EL (cell line): ENCODE measurements at places on chromosomes 7 and 10.
A peak's percentile ranks its signal among the peaks of the same experiment; 100 is the strongest.

- no peak for DNase-seq
Measured at GRCh38 chr7:17131983-17132655, 166.3 kb upstream of the AHR start.

- DNase-seq, result no peak
Measured at GRCh38 chr10:121154846-121155245, 303.7 kb downstream of the WDR11 start.

DNA sequence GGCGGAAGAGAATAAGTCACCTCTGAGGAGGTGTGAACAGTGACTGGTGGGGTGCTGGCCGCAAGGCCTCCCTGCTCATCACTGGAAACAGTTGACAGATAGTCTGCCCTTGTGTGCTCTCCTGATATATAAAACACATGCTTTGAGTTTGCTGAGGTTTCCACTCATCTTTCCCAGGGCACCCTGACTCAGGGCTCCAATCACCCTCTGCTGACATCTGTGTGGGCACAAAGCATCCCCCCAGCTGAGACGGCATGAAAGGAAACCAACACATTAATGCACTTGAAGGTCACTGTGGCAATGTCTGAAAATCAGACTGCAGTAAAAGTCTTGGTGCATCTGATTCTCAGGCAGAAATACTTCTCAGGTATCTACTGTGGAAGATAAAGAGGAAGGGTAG, 49.8 kb downstream of the EPDR1 start:
- no peak for DNase-seq

- no peak for DNase-seq
Measured at GRCh38 chr10:131082991-131083481, 228.5 kb downstream of the TCERG1L start.

GRCh38 chr10:133278577-133279265, 2.1 kb upstream of the ADAM8 start:
- DNase-seq, result peak; percentile 67

DNA sequence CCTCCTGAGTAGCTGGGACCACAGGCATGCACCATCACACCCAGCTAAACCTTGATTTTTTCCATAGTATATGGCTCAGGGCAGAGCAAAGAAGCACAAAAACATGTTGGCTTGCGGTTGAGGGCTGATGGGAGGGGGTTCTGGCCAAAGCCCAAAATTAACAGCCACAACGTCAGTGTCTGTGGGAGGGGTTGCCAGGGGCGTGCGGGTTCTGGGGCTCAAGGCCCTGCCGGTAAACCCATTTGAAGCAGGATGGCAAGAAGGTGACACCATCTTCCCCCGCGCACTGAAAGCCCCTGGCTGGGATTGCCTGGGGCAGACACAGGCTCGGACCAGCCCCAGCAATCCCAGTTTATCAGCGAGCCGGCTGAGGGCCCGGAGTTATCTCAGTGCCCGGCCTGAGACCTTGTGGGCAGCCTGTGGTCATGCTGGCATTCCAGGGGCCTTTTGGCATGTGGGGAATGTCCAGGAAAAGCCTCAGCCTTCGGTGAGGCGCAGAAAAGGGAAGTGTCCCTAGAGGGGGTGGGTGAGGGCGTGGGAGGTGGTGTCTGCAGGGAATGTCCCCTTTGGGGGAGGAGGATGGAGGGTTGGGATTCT, 167.7 kb upstream of the TNRC18 start:
- peak; percentile 97 for DNase-seq

GRCh38 chr10:37680243-37680683, 177.1 kb downstream of the ZNF248 start:
- DNase-seq, result no peak

- DNase-seq, result peak; percentile 25
Measured at GRCh38 chr10:102540023-102540422, 36.3 kb downstream of the SUFU start.

DNA sequence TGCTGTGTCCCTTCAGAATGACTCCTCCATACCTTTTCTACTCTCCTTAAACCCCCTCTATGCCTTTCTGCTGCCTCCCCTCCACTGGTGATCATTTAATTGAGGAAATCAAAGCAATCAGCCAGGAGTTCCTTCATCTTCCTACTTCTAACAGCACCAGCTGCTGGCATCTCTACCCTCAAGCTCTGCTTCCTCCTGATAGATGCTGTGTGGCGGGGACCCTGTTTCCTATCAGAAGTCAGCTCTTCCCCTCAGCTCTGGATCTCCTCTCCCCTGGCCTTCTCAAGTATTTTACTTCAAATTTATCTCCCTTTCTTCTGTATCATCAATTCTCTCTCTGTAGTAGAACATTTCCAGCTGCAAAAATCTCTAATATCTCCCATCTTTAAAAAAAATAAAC, 183.7 kb downstream of the ELMO1 start:
- no peak for DNase-seq
